Effector memory CD8-positive, alpha-beta T cell (primary cell): ENCODE measurements at places on chromosomes 12 and 14.

DNA sequence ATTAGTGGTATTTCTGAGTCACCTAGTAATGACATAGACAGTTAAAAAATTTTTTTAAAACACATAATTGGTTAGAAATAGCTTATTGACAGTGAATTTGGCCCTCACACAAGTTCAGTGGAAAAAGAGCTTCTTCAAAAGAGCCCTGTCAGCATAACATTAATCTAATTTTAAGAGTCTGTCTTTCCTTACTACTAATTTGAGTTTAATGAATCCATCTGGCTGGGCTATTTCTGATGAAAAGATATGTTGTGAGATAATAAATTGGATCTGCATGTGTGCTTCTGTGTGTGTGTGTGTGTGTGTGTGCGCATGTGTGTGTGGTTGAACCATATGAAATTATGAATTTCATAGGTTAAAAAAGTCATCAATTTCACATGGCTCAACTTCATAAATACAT lies 1045.2 kb downstream of the FLRT2 start:
- no peak for DNase-seq

- no peak for DNase-seq
Observed at GRCh38 chr12:34298971-34299801, 276.9 kb downstream of the ALG10 start.

DNA sequence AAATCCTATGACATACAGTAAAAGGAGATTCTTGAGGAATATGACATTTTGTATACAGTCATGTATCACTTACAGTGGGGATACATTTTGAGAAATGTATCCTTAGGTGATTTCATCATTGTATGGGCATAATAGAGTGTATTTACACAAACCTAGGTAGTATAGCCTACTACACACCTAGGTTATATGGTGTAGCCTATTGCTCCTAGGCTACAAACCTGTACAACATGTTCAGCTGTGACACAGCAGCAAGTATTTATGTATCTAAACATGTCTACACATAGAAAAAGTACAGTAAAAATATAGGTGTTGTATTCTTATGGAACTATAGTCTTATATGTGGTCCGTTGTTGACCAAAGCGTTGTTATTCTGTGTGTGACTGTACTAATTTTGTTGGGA lies 178.8 kb downstream of the FOXA1 start:
- DNase-seq, result no peak

- no peak for DNase-seq
Observed at GRCh38 chr12:128445415-128446127, 178.6 kb downstream of the TMEM132C start.

DNA sequence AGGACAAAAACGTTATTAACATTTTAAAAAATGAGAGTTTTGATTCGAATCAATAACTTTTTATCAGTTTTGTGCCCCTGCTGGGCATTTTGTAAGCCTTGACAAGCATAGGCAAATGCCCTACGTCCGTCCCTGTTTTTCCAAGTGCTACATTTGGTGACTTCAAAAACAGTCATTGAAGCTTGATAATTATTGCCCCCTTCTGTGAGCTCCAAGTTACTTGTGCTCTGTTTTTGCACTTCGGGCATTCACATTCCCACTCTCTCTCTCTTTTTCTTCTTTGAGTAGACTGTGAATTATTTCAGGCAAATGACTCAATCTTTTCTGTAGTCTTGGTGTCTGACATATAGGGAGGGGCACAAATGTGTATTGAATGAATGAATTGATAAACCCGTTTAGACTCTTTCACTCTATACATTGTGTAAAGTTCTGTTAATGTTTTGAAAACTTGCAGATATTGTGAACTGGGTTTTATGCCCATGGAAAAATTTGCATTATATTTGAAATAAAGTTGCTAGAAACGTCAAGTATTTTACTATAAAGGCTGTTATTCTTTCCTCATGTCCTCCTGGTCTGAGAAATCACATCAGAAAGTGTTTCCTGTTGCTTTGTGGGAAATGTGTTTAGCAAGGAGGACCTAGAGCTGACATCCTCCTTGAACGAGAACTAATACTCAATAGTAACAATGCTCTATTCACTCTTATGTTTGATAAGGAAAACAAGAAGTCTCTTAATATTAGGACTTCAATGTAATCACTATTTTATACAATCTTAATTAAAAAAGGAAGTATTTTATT lies 1.4 kb downstream of the APAF1 start:
- DNase-seq, result no peak

DNA sequence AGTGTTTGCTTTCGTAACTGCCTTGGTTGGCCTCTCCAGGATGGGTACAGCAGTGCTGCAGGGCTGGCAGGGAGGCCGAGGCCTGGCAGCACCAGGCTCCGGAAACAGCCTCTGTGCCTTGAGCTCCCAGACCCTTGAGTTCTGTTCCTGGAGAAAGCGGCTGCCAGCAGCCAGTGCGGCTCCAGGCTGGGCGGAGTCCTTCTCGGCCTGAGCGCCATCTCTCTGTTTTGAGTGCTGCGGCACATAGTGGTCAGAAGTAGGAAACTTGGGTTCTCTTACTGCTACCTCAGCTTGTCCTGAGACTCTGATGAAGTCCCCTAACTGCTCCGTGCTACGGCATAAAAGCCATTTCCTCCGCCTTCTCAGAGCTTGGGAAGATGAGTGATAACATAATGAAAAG lies 65.9 kb downstream of the KCNA1 start:
- DNase-seq, result no peak

DNA sequence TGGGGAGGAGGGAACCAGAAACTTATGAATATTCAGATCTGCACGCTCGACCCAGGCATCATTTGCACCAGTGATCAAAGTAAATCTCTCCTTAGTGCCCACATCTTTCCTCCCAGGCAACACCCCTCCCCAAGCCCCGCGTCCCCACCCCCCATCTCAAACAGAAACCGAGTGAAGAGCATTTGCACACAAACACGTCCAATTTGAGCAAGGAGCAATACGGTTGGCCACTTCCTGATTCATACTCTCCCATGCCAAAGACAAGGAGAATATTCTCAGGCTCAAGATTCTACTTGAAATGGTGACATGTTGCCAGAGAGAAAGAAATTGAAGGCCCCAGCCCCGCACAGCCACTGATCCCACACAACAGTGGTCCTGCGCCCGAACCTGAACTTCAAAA lies 7.1 kb downstream of the FOXN3 start:
- no peak for DNase-seq

GRCh38 chr12:103868215-103868614 lies 27.2 kb upstream of the NT5DC3 start:
- no peak for DNase-seq

DNA sequence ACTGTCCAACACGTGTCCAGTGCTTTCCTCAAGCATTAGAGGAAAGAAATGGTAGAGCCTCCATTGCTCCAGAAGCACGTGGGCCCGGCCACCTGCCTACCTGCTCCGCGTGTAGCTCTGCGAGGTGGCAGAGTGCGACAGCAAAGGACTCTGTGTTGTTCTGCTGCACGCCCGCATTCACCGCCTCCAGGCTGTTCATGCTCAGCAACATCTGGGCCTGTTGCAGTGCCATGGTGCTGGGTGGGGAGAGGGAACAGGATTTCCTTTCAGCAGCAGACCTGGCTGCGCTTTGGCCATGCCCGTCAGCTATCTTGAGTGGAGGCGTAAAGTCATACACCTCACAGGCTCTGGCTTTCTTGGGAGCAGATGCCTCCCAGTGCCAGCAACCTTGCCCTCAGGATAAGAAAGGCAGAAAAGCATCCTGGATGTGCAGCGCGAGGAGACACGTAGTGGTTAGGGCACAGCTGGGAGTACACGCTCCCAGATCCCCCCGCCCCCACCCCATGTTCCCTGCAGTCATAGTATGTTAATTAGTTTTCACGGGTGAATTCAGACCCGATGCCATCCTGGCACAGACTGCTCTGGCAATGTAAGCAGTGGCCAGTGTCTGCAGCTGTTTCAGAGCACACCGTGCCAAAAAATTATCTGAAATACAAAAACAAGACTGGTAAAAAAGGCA lies 25.1 kb downstream of the ANAPC5 start:
- no peak for DNase-seq

DNA sequence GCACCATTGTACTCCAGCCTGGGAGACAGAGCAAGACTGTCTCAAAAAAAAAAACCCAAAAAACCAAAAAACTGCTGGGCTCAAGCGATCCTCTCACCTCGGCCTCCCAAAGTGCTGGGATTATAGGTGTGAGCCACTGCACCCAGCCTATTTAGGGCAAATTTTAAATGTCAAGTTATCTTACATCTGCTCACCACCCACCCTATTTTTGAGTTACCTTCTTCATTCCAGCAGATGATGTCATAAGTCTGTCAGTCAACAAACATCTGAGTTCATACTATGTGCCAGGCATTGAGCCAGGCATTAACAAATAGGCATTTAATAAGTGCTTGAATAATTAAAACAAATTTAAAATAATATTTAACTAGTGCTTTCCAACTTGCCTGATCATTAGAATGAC lies 21.5 kb downstream of the BATF start:
- no peak for DNase-seq

DNA sequence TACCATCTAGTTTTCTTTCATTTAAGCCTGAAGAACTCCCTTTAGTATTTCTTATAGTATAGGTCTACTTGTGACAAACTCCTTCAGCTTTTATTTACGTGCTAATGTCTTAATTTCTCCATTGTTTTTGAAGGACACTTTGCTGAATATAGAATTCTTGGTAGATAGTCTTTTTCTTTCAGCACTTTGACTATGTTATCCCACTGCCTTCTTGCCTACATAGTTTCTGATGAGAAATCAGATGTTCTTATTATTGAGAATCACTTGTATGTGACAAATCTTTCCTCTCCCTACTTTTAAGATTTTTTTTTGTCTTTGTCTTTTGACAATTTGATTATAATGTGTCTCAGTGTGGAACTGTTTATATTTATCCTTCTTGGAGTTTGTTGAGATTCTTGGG lies 5.1 kb upstream of the MIS18BP1 start:
- no peak for DNase-seq

DNA sequence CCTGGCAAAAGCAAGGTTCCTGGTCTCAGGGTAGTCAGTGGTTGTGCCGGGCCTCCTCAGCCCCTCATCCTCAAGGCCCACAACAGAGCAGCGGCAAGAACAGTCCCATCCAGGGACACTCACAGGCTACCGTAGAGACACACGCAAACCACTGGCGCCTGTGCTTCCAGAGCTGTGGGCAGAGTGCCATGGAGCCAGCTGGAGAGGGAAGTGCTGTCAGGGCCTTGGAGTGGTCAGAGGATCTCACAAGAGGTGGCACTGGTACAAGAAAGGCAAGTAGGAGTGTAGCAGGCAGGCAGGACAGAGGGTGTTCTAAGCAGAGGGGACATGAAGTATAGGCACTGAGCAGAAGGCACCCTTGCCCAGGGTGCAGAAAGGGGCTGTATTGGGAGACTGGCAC lies 34.6 kb downstream of the ANKRD9 start:
- no peak for DNase-seq

DNA sequence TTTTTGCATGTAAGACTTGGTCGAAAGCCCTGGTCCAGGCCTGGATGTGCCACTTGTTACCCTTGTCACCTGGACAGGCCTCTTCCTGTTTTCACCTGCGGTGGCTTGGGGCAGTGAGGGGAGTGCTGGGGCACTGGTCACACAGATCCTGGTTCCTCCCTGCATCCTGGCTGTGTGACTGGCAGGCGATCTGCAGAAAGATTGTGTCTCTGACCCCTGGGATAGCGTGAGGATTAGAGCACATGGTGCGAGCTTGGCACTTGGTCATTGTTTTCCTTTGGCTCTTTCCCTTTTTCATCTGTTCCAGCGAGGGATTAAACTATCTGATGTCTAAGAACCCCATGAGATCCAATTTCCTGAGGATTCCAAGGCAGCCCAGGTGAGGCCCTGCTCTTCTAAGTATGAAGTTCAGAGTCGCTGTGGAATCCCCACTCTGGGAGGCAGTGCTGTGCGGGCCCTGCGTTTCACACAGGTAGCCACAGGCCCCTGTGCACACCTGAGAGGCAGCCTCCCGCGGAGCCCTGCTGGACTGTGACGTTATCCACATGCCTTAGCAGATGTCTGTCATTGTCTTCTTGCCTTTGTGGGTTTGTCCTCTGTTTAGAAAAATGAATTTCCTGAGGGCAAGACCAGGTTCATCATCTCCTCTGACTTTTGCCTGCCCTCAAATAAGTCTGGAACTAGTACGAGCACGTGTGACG lies 288.4 kb downstream of the CACNA1C start:
- no peak for DNase-seq

GRCh38 chr12:12533238-12533829 lies 29.3 kb downstream of the DUSP16 start:
- DNase-seq, result no peak

DNA sequence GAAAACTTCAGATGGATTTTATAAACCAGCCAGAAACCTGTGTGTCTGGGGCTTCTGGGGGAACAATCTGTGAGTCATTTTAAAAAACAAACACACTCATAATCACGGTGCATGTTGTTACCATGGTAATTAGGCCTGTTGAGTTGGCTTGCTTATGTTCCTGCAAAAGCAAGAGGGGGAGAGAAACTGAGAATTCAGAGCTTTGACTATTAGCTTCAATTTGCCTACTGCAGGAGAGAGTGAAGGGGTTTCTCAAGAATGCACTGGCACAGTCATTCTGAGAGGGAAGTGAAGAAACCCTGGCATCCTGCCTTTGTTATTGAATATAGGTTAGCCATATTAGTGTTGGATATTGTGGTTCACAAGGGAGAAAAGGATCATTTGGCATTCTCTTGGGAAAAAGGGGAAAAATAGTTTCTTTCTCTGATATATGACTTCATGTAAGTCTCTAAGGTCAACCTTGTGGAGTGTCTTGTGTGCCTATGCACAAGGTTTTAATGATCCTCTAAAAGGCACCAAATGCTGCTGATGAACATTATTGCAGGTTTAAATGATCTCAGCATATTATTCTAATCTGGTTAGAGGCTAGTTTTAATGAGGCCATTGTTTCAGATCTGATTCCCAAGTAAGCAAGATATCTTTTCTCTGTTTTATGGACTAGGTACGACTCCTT lies 12.9 kb downstream of the GNG2 start:
- no peak for DNase-seq

- no peak for DNase-seq
Observed at GRCh38 chr12:108564724-108565123, 2.3 kb downstream of the ISCU start.

DNA sequence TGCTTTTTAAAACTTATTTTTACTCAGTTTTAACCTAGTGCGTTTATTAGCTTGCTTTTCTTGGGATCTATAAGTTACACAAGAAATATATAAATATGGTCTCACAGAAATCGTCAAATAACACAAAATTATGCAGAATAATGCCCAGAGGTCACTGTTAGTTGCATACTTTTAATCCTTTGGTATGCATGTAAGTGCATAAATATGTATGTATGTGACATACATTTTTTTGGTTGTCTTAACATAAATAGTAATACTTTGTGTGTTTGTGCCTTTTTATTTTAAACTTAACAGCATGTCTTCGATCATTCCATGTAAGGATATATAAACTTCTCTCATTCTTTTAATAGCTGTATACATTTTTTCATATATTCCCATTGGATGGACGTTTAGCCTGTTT lies 459.6 kb downstream of the PCNX1 start:
- no peak for DNase-seq

- no peak for DNase-seq
Observed at GRCh38 chr14:58280954-58281787, 17.2 kb upstream of the ARID4A start.
